ENCODE measurements at places on chromosomes 7 and 10.

- no peak for DNase-seq
These were observed 98.3 kb downstream of the CHST15 start for GRCh38 chr10:123995082-123995460.

- no peak for DNase-seq
These were observed 75.6 kb downstream of the MYOF start for GRCh38 chr10:93406364-93407145.

- DNase-seq = no peak
These were observed 275.5 kb downstream of the ELFN1 start for GRCh38 chr7:1945558-1945957.

DNA sequence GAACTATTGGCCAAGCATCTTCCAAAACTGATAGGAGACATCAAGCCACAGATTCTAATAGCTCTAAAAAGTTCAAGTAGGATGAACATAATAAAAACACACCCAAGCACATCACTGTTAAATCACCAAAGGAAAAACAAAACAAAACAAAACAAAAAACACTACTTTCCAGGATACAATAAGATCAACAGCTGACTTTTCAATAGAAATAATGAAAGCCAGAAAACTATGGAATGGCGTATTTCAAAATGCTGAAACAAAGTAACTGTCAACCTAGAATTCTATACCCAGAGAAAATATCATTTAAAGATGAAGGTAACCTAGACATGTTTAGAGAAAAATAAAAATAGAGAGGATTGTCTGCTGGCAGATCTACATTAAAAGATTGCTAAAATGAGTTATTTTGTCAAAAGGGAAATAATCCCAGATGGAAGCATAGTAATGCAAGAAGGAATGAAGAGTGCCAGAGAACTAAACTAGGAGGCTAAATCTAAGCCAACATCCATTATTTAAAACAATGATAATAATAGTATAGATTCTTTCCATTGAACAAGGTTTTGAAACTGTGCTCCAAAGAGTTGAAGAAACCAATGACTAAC is 13.9 kb downstream of the TUBAL3 start:
- DNase-seq = no peak

- no peak for DNase-seq
These were observed 339.3 kb upstream of the PFKP start for GRCh38 chr10:2728087-2728486.

- DNase-seq = peak; percentile 91
These were observed at the start of gene HPS1 for GRCh38 chr10:98446661-98447221. HPS1 (minus strand) TSS chr10:98446935; CDS start chr10:98443240, 3,695 bp downstream.

DNA sequence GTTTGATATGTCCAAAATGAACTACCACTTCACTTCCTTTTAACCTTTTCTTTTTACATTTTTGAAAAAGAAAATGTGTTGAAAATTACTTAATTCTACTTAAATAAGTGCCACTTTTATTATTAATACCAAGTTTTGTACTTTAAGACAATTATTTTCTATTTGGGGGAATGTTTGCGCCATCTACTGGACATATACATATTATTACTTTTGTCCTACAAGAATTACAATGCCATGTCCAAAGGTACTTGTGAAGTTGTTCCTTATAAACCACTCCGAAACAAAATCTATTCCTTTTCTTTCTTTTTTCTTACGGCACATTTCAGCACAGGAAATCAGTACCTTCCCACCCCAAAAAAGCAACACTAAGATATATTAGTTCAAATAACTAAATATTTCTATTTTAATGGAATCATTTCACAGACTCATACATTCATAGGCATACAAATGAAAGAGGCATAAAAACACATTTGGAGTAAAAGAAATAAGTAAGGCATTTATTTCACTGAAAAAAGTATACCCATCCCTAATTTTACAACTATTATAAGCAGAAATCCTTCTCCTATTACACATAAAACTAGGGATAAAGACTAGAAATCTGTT is 169.9 kb downstream of the RNF133 start:
- DNase-seq = peak; percentile 7

- no peak for DNase-seq
These were observed 21.8 kb downstream of the ITPRIP start for GRCh38 chr10:104316321-104317099.

- DNase-seq = no peak
These were observed 228.5 kb downstream of the TCERG1L start for GRCh38 chr10:131082991-131083481.
